ENCODE measurements at places on chromosomes 1 and 21.

DNA sequence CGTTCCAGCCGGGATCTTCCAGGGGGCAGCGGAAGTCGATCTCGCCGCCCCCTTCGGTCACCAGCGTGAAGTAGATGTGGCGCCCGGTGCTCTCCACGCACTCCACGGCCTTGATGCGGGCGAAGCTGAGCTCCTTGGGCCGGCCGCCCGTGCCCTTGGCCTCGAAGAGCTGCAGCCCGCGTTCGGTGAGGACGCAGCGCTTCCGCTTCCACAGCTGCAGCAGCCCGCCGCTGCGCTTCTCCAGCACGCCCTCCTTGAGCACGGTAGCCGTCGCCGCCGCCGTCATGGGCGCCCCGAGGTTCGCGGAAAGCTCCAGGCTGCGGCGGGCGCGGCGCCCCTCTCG lies 516 bp downstream of the PHLDA3 start:
- peak; percentile 66 for DNase-seq

- DNase-seq: no peak
These were observed 88.2 kb downstream of the GABPA start for GRCh38 chr21:25822981-25823380.

DNA sequence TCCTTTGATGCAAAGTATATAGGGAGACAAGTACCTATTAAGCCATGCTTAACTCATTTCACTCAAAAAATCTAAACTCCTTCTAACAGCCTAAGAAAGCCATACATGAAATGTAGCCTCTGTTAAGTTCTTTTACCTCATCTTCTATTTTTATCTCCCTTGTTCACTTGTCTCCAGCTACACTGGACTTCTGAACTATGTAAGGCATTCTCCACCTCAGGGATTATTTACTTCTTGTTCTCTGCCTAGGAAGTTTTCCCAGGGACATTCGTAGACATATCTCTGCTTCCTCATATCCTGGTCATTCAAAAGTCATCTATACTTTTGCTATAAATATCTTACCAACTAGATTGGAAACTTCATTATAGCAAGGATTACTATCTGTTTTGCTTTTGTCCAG lies 96.9 kb downstream of the COP1 start:
- DNase-seq: no peak

DNA sequence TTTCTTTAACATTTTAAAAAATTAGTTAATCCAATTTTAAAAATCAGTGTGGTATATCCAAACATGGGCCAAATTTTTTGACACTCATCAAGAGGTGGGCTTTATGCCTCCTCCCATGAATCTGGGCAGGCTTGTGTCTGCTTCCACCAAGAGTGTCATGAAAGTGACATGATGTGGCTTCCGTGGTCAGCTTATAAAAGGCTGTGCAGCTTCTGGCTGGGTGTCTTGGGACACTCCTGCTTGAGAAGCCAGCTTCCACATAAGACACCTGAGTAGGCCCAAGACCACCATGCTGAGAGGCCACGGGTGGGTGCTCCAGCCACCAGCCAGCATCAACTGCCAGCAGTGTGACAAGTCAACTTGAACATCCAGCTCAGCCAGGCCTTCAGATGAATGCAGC lies 74.3 kb upstream of the RUNX3 start:
- DNase-seq: no peak

- no peak for DNase-seq
These were observed 244.8 kb upstream of the RGS18 start for GRCh38 chr1:191913260-191913977.

DNA sequence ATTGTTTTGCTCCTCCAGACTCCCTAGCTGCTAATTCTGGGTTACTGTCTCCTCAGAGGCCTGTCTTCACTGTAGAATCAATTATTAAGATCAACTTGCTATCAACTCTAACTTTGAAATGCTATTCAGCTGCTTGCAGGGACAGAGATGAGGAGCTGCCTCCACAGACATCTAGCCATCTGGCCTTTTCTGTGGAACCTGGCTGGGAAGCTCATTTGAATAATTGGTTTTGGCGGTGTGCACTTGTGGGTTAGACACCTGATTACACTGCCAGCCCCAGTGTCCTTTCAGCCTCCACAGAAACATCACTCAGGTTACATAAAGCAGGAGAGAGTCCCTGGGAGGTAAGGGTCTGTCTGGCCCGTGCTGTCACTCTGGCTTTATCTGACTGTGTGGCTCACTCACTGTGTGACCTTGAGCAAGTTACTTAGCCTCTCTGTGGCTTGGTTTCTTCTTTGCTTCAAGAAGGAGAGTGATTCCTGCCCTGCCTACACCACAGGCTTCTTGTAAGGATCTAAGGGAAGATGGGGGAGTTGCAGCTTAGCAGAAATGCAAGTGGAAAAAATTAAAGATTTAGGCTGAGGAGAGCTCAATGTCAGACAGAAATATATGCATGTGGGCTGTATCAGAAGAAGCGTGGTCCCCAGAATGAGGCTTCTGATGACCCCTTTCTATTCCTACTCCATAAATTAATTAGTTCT lies 131.6 kb downstream of the BEND5 start:
- no peak for DNase-seq

DNA sequence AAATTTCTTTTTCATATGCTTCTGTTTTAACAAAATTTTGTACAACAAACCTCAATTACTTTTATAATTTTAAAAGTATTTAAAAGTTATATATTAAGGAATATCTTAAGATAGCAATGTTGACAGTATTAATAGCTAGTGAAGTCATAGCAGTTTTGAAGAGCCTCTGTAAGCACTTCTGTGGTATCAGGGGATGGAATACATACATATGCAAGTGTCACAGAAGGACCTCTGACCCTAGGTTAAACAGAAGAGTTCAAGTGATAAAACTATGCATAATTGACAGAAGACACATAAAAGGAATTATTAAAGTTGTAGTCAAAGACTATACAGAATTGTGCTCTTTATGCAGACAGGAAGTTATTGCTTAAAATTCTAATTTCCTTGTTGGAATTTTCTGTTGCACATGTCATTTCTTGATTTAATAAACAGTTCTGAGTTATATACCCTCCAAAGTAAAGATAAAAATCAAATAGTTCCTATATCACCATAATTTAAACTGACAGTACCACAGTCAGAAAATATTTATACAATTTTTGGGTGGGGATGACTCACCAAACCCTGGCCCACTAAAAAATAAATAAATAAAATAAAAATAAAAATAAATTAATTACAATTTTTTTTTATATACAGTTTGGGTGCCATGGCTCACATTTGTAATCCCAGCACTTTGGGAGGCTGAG lies 27.1 kb downstream of the IPP start:
- DNase-seq: peak; percentile 18

DNA sequence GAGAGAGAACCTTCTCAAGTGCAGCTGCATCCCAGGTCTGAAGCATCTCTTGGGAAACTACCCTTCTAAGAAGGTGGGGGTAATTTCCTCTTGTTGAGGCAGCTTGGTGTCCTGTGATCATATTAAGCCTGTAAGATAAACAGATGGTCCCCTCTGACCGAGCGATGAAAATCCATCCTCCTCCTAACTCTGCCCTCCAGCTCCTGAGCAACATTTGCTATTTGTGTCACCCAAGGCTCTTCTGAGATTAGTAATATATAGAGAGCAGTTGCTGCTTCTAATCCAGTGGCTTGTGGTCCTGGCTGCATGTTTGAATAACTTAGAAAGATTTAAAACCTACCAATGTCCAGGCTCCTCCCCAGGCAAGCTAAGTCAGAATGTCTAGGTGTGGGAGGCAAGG lies 123.7 kb downstream of the DISC1 start:
- DNase-seq: no peak

DNA sequence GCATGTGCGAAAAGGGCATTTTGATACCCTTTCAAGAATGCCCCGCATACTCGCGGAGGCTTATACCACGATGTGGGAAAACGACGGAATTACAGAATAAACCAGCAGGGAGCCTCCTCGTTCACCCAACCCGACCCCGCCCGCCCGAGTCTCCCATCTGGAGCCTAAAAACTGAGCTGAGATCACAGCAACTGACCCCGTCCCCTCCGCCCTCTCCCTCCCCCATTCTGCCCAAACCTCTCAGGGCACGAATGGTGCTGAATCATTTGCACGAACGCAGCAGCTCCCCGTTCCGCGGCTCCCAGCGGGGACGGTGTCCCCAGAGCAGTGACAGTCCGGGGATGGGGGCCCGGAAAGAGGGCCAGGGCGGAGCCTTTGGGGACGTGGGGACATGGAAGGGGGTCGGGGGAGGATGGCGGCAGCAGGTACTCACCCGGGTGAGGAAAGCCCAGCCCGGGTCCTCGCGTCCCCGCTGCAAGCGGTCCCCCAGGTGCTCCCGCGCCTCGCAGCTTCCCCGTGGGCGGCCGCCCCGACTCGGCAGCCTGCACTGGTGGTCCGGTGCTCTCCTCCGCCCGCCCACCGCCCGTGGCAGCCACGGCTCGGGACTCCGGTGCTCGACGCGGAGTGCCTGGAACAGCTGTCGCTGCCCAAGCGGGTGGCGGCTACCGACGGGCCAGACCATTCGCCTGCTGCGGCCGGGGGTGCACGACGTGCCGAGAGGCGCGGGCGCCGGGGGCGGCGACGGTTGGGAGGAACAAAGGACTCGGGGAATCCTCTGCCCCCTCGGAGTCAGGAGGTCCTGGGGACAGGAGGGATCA lies at the start of gene TTLL7:
TSS of gene TTLL7 (minus strand) at position 635 of the 818 bp plus-strand sequence. CDS start 46,921 bp downstream, outside the sequence.
- DNase-seq: peak; percentile 80

GRCh38 chr1:1591452-1591851 lies 8.5 kb downstream of the FNDC10 start:
- DNase-seq: peak; percentile 45

GRCh38 chr1:214002472-214002871 lies 14.7 kb downstream of the PROX1 start:
- DNase-seq: peak; percentile 57

- no peak for DNase-seq
These were observed 29.1 kb upstream of the SLC25A33 start for GRCh38 chr1:9510130-9510529.

- DNase-seq: no peak
These were observed 180.6 kb upstream of the JUN start for GRCh38 chr1:58964428-58964827.

DNA sequence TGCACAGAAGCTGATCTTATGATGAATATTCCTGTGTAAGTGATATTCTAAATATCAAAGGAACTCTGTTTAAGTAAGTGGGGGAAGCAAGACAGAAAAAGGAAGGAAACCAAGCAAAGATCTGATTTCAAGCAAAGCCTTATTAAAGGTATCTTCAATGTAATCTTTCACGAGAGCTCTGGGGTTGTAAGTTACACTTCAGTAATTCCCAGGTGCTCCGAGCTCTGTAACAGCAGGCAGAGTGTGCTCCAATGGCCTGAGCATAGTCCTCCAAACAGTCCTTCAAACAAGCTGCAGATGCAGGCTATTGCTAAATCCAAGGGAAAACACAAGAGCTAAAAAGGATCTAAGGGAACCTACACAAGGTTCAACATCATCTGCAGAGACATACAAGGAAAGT lies 949.7 kb upstream of the TMPRSS15 start:
- no peak for DNase-seq

GRCh38 chr1:204882479-204882878 lies 11.8 kb downstream of the NFASC start:
- DNase-seq: no peak

GRCh38 chr21:45087022-45087823 lies 12.8 kb downstream of the ADARB1 start:
- no peak for DNase-seq

DNA sequence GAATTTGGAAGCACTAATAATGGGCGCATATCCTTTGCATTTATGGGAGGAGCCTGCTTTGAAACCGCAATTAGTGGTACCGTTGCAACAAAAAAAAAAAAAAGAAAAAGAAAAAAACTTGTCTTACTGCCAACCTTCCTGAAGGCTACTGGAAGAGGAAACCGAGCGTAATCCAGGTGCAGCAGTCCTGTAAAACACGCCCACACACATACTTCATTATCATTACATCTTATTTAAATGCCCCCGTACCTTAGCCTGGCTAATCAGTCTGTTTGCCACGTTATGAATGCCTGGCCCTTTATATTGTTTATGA lies 686 bp upstream of the ZNF281 start:
- peak; percentile 33 for DNase-seq

- DNase-seq: no peak
These were observed 385.5 kb downstream of the SMYD3 start for GRCh38 chr1:246121533-246121932.

- DNase-seq: peak; percentile 46
These were observed 27.0 kb downstream of the ABCA4 start for GRCh38 chr1:94093996-94094395.

Measured in GM23248 (cell line).